NCI-H1105 (cell line): ENCODE measurements at places on chromosomes 1 and 21.

DNA sequence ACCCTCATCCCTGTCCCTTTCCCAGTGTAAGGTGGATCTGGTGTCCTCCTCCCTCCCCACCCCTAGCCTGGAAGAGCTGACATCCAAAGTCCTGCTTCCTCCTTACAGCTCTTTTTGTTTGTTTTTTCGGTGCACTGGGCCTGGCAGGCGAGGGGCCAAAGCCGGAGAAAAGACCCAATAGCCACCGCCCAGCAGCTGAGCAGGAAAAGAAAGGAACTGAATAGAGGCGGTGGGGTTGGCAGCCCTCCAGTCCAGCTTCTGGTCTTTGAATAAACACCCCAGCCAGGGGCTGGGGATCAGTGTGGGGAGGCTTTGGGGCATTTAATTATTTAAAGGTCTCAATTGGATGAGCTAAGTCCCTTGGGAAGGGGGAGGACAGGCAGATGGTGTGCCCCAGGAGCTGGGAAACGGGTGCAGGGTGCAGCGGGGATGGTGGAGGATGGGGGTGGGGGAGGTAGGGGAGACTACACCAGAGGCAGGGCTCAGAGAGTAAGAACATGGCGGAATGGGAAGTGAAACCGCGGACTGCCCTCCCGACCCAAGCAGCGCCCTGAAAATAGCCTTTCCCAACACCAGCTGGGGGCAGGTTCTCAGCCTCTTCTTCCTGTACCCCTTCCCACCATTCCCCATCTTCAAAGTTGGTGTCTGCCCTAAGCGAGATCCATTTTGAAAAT is 20.2 kb downstream of the BTG2 start:
- peak; percentile 98 for DNase-seq

GRCh38 chr1:116984406-116985160 is 17.0 kb upstream of the CD101 start:
- no peak for DNase-seq

DNA sequence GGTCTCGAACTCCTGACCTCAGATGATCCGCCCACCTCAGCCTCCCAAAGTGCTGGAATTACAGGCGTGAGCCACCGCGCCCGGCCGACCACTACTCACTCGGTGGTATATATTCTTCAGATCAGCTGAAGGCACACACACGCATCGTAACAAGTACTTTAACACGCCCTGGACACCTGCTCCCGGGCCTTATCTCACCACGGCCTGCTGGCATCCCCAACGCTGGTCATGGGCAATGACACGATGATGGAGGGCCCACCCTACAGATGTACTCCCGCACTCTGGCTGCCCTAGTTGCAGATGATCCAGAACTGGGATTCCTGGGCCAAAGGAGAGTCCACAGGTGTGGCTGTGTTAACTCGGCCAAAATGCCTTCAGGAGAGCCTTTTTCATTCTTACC is 11.6 kb downstream of the UBE2J2 start:
- DNase-seq = no peak

GRCh38 chr1:150472601-150473200 is 14.5 kb upstream of the TARS2 start:
- DNase-seq = no peak

GRCh38 chr21:37695111-37695510 is 221.1 kb downstream of the KCNJ6 start:
- no peak for DNase-seq

DNA sequence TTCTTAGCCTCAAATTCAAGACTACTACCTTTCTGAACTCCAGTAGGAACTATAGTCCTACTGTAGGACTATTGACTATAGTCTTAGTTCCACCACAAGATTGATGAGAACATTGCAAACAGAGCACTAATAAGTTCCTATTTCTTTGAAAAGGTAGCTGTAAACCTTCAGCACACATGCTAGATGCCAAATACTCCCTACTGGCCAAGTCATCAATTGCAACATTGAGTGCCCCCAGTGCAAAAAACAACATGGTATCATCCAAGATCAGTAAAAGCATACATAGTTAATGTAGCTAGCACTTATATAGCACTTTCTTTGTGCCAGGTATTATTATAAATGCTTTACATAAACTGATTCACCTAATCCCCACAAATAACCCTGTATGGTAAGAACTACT is 99.8 kb downstream of the MRPL39 start:
- no peak for DNase-seq

DNA sequence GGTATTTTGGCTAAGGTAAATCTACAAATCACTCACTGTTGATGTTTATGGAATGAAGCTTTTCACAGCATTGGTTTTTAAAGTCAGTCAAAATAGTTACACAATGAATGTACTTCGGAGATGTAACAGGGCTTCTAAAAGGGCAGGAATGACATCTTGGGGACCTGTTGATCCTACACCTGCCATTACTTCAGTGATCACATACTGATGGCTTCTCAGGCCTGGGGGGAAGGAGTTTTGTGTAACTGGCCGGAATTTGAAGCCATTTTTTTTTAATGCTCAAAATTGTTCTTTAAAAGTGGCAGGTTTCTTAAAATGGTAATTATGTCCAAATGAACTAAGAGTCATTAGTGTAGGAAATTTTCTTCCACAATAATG is 11.2 kb downstream of the RPL5 start:
- no peak for DNase-seq

DNA sequence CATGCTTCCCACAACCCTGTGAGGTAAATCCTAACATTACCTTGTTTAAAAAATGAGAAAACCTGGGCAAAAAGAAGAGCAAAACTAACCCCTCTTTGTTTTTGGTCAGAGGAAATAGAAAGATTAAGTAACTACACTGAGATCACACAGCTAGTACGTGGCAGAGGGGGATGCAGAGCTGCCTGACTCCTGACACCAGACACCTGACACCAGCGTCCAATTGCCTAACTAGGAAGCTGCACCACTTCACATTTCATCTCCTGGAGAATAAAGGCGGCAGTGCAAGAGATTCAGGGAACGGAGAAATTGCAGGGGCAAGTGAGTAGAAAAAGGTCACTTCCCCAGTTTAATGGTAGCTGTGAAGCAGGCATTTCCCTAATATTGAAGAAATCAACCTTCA is 229.3 kb upstream of the PTBP2 start:
- DNase-seq = no peak

DNA sequence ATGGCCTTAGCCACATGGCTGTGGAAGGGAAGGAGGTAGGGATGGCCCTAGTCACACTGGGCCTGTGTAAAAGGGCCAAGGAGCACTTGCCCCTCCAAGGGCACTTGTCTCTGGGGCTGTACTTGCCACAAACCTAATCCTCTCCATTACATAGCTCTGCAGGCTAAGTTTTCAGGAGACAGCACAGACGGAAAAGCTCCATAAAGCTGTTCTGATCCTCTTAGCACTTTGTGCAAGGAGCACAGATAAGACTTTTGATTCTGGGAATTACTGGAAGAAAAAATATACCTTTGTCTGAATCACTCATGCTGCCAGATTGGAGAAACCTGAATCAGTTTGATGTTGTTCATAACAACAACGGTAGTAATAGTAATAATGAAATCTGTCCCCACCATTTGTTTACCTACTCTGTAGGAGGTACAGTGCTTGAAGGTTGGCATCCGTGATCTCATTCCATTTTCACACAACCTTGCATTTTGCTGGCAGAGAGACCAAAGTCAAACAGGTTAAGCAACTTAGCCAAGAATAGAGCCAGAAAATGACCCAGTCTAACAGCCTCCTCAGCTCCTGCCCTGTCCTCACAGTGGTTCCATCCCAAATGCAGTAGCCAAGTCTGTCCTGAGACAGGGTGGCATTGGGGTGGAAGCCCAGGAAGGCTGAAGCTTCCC is 207.1 kb downstream of the ROR1 start:
- DNase-seq = no peak

- DNase-seq = no peak
These were observed 29.1 kb upstream of the RBBP5 start for GRCh38 chr1:205150651-205151428.

DNA sequence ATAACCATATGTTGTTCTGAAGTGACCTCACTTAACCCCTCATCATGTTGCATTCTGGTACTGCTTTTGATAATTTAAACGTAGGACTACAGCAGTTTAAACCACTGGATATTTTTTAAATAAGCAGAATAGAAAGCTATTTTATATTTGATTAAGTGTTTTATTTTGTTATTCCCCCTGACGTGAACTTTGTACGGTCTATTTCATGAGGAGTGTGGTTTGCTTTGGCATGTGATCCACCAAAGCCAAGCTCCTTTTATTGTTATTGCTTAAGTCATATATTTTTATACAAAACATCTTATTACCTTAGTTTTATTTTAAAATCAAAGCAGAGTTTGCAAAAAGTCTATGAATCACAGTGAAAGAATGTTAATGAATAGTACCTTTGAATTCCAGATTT is 101.4 kb upstream of the L1TD1 start:
- DNase-seq = no peak

GRCh38 chr21:34944015-34944755 is 104.9 kb downstream of the RUNX1 start:
- DNase-seq = no peak

GRCh38 chr1:112744009-112744578 is 29.0 kb upstream of the PPM1J start:
- no peak for DNase-seq

GRCh38 chr1:35442734-35443133 is 114.5 kb downstream of the KIAA0319L start:
- DNase-seq = no peak
